Mucosa of descending colon (tissue), 3 donors: ENCODE measurements at places on chromosomes 16 and 17. TPM values are rescaled to one million over a fixed set of nuclear protein-coding genes. Genes with fewer than 3 reads are reported as not detected.

- no peak for DNase-seq
Measured at GRCh38 chr16:21608639-21609328, 9.4 kb downstream of the METTL9 start.

WFIKKN2 gene
- total RNA-seq, result 0.76 TPM

DNA sequence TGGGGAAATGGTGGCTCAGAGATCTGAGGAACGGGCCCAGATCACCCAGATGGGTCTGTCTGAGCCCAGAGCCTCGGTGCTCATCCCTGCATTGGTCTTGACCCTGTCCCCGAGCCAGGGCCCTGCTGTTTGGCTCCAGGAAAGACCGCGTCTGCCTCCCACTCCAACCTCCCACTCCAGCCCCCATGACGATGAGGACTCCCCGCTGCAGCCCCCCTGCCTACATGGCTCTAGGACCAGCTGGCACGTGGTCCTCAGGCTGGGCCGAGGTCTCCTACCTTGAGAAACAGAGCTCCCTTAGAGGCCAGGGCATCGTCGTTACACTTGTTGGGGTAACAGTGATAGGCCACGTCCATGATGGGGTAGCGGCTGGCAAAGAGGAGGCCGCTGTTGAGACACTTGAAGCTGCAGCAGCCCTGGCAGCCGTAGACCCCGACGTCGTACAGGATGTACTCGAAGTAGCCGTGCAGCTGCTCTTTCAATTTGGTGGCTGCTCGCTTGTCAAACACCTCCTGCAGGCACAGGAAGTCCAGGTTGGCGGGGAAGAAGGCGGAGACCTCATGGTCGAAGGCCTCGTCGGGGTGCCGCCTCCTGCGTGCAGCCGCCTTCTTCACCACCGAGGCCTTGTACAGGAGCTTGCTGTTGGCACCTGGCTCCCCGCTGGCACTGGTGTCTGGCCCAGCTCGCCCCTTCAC is 59.9 kb downstream of the PRMT7 start:
- peak; percentile 43 for DNase-seq

DNA sequence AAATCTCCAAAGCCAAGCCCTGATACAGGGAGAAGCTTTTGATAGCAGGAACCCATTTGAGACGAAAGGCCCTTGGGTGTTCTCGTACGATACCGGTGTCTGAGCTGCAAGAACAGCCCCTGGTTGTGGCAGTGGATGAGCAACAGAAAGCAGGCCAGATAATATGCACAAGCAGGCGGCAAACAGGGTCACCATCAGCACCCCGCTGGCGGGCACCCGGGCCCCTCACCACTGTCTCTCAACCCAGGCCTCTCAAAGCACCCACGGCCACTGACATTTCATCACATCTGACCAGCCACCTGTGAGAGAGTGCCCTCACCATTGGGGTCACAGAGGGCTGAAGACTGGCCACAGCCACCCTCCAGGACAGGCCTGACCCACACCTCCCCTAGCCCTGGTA is 230.4 kb downstream of the C16orf78 start:
- DNase-seq, result no peak

- no peak for DNase-seq
Measured at GRCh38 chr17:77887110-77887463, 71.4 kb upstream of the TNRC6C start.

- DNase-seq, result no peak
Measured at GRCh38 chr17:2482218-2482617, 29.5 kb downstream of the METTL16 start.

KCNJ18 gene
- total RNA-seq, result not detected

KIAA0513 gene
- total RNA-seq, result 36.5 TPM

DNA sequence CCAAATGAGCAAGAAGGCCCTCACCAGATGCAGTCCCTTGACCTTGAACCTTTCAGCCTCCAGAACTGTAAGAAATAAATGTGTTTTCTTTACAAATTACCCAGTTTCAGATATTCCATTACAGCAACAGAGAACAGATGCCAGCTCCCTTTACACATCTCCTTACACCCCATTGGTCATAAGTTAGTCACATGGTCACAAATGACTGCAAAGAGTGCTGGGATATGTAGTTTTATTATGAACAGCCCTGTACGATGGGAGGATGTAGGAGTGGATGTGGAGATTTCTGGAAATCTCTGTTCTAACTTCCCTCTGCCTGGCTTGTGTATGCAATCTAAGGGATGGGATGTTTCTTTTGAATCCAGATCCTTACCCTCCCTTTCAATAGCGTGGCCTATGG is 13.3 kb upstream of the RPL38 start:
- no peak for DNase-seq
